ENCODE measurements at places on chromosomes 3 and 15.

DNA sequence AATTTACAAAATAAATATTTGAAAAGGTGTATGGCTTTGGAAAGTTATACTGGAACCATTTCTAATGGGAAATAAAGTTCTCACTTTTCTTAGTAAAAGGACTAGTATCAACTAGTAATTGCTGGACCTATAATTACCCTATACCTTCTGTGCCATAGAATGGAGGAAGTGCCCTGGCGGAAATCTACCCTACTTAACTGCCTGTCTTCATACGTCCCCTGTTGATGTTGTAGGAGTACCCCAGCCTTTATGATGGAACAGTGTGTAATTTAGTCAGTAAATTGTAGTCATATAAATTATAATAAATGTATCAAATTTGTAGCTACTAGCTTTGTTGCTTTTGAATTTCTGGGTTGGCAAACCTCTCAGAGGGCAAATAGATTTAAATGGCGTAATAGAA is 149.9 kb downstream of the LPP start:
- DNase-seq, result no peak

- no peak for DNase-seq
Measured at GRCh38 chr3:46463120-46463867, 1.4 kb downstream of the LTF start.

GRCh38 chr3:43793648-43794372 is 103.1 kb downstream of the ABHD5 start:
- DNase-seq, result no peak

DNA sequence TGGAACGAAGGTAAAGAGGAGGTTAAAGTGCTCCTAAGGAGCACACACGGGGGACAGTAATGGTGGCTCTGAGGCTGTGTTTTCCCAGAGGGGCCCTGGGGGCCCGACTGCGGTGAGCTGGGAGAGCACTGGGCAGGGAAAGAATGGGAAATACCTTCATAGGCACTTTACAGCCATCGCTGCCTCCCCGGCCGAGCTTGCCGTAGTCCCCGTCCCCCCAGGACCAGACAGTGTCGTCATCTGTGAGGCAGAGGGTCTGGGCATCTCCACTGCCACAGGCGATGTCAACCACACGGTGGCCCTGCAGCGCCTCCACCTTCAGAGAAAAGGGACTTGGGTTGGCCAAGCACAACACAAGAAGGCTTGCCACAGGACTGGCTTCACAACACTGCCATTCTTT is 32.8 kb upstream of the OCA2 start:
- DNase-seq, result no peak

- DNase-seq, result no peak
Measured at GRCh38 chr3:97949743-97950142, 22.5 kb downstream of the RIOX2 start.

DNA sequence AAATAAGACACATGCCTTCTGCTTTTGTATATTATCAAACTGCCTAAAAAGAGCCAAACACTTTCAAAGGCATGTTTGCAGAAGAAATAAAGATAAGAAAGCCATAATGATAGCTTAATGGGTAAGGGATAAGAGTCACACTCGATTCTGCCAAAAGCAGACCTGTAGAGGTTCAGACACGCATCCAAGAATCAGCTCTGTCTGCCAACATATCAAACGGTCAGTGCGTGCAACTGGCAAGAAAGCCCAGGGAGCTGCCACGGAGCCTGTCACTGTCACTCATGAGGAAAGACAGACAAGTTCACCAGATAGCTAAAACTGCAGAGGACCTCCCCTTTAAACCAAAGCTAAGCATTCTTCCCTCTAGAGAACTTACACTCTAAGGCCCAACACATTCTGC is 23.2 kb downstream of the DCP1A start:
- peak; percentile 43 for DNase-seq

- peak; percentile 7 for DNase-seq
Measured at GRCh38 chr3:159266779-159267178, 464.9 kb downstream of the MFSD1 start.

DNA sequence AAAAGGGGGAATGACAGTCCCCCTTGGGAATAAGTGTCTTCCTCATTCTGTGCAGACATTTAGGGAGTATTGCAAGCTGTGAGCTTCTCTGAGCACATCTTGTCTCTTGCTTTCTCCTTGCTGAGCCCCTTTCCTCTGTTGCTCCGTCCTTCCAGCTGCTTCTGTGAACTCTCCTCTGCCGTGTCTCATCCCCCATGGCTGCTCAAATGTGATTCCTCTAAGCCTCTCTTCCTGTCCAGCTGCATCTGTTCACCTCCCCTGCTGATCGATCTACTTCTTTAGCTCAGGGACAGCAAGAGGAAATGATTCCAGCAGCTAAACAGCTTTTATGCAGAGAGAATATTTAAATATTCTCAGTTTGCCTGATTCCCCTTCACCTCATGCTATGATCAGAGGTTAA is 328.0 kb upstream of the DNAJC19 start:
- DNase-seq, result no peak

DNA sequence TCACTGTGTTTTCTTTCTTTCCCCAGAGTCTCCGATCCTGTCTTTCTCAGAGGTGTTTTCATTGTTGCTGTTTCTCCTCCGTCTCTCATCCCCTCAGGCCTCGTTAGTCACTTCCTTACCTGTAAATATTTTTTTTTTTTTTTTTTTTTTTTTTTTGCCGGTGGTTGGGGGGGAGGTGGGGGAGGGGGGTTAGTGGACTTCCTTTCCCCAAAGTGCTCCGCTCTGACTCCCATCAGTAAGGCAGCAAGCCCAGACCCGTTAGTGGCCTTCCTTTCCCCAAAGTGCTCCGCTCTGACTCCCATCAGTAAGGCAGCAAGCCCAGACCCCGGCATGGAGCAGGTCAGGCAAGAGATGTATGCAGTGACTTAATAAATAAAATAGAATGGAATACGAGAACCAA is 97.1 kb upstream of the TNFAIP8L3 start:
- DNase-seq, result no peak

- peak; percentile 87 for DNase-seq
Measured at GRCh38 chr15:27826902-27827714, 272.0 kb downstream of the OCA2 start.

GRCh38 chr15:98151096-98151495 is 190.6 kb downstream of the ARRDC4 start:
- no peak for DNase-seq

DNA sequence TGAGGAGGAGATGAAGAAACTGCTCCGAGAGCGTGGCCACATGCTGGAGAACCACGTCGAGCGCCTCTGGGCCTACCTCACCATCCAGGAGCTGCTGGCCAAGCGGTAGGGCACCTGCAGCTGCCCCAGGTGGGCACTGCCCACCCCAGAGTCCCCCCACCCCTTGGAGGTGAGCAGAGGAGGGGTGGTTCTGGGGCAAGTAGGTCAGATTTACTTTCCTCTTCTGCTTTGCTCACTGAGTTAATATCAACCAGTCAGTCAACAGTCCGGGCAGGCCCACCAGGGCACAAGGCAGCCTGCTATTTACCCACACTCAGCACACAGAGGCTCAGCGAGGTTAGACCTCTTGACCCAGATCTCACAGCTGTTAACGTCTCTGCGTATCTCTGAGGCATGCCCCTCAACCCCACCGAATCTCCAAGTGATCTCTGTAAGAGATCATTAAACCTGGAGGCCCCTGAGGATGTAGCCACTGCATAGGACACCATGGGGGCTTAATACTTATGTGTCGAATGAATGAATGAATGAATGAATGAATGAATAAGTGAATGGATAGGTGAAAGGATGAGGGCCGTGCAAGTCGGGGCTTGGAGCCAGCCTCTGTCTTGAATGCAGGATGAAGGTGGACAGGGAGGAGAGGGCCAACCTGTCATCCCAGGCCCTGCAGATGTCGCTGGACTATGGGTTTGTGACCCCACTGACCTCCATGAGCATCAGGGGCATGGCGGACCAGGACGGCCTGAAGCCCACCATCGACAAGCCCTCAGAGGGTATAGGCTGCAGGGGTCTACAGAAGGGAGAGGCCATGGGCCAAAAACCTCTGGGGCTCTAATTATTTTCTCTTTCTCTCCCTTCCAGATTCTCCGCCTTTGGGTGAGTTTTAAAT is 8.0 kb upstream of the ITIH3 start:
- no peak for DNase-seq

DNA sequence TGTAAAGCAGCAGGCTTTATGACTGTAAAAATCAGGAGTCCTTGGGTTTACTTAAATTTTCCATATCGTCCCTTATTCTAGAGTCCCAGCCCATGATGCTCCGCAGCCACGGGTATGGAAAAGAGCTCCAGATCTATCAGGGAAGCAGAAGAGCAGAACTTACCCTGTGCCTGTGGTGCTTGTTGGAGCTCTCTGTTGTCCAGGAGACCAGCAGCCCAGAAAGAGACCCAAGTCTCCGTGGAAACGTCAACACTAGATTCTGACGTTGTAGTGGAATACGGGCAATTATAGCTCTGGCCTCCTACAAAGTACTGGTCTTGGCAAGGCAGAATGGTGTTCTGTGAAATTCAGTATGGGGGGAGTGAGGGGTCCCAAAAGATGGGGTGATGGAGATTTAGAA is 2.0 kb downstream of the GMNC start:
- DNase-seq, result peak; percentile 26

DNA sequence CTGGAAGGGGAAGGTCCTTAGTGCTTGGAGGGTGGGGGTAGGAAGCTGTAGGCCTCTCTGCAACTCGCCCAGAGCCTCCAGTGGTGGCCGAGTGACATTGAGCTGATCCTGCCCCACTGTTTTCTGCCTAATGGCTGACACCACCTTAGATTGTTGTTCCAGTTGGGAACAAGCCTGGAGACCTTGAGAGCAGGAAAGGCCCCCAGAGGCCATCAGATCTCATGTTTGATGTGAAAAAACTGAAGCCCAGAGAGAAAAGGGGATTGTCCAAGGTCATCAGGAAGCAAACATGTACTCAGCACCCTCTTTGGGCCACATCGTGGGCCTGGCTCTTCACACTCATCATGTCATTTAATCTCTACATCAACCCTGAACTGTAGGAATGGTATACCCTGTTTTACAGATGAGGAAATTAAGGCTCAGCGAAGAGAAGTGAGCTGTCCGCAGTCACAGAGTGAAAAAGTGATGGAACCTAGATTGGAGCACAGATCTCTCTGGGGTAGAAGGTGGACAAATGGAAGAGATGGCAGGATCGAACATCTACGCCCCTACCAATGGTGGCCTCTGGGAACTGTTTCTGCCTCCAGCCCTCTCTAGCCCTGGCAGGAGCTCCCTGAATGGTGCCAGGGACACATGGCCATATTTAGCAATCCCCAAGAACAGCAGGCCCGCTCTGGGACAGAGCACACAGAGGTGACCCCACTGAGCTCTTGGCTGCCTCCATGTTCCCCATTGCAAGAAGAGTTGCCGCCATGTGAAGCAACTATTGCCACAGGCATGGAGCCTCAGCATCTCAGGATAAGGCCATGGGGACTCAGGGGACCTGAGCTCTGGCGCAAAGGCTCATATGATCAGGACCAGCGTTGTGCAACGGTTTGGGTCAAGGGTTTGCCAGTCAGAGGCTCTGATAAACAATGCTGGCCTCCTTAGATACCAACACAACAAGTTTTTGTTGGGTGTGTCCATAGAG is 31.6 kb upstream of the TSEN2 start:
- no peak for DNase-seq

DNA sequence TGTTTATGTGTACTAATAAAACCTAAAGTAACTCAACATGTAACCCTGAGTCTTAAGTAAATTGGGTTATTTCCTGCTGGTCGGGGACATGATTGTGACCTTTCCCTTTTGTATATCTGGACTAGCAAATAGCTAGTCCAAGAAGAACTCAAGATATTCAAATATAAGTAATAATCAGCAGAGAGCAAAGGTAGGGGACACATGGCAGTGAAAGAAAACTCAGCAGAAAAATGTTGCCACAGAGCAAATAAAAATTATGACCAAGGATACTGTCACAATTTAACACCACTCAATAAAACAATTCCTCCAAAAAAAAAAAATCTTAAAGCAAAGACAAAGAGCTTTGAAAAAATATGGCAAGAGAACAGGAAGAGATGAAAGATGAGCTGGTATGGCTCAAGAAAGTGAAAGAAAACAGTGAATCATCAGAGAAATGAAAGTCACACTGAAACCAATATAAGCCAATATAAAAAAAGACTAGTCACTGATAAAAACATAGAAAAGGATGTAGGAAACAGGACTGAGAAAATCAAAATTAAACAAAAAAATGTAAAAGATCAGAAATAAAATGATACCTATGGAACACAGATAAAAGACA is 43.4 kb downstream of the HLTF start:
- DNase-seq, result no peak

DNA sequence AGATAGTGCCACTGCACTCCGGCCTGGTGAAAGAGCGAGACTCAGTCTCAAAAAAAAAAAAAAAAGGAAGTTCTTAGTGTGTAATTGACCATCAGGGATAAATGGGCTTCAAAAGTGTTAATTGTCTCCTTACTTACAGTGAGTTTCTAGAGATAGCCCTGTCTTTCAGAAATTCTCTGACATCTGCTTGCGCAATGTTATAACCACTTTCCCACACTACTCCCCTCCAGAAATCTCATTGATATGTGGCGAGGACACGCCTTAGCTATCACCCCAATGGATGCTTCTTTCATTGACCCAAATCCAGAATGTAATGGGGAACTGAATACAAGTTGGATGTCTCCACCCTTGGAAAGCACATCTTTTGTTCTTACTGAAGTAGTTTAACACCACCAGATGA is 70.9 kb downstream of the GMPS start:
- DNase-seq, result no peak

GRCh38 chr3:79661896-79662295 is 105.9 kb downstream of the ROBO1 start:
- DNase-seq, result peak; percentile 63

DNA sequence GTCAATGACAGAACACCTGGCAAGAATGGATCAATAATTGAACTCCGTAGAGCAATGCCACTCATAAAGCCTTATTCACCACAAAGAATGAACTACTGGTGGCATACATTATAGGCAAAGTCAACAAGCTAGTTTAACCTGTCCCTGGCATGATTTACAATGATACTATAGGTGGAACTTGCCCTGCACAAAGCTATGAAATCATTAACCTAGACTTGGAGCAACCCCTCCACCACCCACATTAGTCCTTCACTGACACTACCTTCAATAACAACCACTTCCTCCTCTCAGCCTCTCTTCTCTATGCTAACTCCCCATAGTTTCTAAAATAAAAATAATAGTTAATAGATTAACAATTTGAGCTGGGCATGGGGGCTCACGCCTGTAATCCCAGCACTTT is 54.4 kb downstream of the ACAP2 start:
- DNase-seq, result no peak

GRCh38 chr3:66830301-66830700 is 167.8 kb upstream of the KBTBD8 start:
- DNase-seq, result no peak
